ENCODE measurements at places on chromosomes 11 and 22.

DNA sequence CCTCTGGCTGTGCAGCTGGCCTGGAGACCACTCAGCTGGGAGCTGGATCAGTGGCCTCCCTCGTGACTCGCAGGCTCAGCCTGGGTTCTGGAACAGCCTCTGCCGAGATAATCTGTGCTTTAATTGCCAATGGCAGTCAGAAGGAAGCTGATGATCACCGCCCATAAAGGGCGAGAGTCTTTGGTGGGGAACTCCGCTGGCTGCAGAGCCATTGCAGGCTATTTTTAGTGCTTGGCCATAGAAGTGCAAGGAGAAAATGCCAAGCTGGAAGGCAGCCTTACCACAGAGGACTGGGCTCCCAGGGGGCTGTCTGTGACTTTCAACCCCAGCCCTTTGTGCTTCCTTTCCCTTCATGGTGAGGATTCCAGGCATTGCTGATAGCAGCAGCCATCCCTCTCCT is 62.2 kb upstream of the TENM4 start:
- no peak for DNase-seq

DNA sequence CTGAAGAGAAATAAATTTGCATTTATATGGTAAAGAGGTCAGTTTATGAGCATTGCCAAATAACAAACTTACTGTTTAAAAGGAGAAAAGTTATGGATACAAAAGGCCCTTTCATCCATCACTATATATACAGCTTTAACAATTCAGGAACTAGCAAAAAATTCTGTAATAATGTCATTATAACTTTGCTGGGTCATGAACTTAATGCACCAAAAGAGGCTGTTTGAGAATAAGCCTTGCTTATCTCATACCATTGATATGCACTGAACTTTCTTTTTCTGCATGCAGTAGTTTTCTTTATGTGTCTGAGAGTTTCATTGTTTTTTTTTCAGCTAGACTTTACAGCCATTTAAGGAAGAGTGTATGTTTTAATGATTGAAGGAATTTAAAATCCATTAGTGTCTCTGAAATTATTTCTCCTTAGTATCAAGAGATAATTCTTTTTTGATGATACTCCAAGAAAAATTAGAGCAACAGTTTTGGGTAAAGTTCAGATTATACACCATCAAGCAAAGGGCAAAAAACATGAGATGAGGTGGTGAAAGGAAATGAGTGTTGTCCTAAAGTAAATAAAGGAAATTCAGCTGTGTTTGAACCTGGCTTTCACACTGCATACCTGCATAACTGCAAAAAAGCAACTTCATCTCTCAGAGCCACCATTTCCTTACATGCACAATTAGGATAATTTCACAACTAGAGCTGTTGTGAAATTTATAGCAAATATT is 188.2 kb upstream of the ANO3 start:
- no peak for DNase-seq

DNA sequence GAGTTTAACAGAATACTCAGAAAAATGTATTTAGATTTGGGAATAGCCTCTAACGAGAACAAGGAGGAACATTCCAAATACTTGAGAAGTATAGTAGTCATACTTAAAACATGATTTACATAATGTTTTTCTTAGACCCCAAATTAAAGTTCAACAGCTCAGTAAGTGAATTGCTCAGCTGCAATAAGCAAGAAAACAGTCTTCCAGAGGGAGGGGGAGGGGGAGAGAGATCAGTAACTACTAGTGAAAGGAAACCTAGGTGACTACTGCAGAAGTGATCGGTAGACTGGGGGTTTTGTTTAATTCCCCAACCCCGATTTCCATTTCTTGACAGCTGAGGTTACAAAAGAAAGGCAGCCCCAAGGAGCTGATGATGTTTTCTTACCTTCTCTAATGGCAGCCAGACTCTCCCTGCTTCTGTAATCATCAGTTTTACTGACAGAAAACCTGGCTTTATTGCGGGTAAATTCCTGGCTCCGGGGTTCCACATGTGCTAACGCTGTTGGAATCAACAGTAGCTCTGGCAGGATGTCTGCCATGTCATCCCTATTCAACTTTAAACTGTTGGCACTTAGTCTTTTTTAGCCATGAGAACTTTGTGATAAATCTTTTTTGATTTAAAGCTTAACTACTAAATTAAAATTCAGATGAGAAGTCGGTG is 82.4 kb upstream of the BIRC3 start:
- no peak for DNase-seq

DNA sequence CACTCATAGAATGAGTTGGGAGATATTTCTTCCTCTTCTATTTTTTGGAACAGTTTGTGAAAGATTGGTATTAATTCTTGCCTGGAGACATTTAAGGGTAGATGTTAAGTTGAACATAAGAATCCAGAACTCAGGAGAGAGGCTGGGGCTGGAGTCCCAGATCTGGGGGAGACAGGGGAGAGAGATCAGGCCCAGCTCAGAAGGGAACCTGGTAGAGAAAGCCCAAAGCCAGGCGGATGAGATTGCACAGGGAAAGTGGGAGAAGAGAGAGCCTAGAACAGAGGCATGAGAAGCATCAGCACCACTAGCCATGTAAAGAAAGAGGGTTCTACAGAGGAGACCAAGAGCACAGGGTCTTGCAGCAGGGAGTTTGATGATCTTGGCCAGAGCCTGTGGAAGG is 13.0 kb upstream of the GNAZ start:
- no peak for DNase-seq
